Lung (tissue), 17 donors: ENCODE measurements at places on chromosomes 16 and 17. TPM values are rescaled to one million over a fixed set of nuclear protein-coding genes. Genes with fewer than 3 reads are reported as not detected.

The HYDIN gene
- 43.3 TPM for total RNA-seq

The ITGAL gene
- 48.1 TPM for total RNA-seq

The EVPL gene
- 34.1 TPM for total RNA-seq

The CDC42EP4 gene
- total RNA-seq: 52.0 TPM

The KRT28 gene
- not detected for total RNA-seq

The CMIP gene
- total RNA-seq: 55.7 TPM

The KRT24 gene
- total RNA-seq: not detected

The SPATA32 gene
- total RNA-seq: 0.21 TPM

The ATXN2L gene
- 140 TPM for total RNA-seq

The NEUROD2 gene
- total RNA-seq: not detected

The GUCY2D gene
- total RNA-seq: 1.8 TPM

The MYH2 gene
- not detected for total RNA-seq

The PRSS33 gene
- total RNA-seq: not detected

The CD300LB gene
- total RNA-seq: 0.82 TPM

The GRIN2A gene
- total RNA-seq: 0.37 TPM

The MFAP4 gene
- total RNA-seq: 156 TPM

The ACSM3 gene
- total RNA-seq: 23.0 TPM
